Mesothelial cell of epicardium (in vitro differentiated cells): ENCODE measurements at places on chromosomes 5 and 9. TPM values are rescaled to one million over a fixed set of nuclear protein-coding genes. Genes with fewer than 3 reads are reported as not detected.

The GPR151 gene
- not detected in 3 replicates for total RNA-seq

The SPATA31E1 gene
- total RNA-seq: 0.09 TPM in 1 of 3 replicates, not detected in the others

The PGM5 gene
- total RNA-seq: 8.5 to 9.8 TPM (median 8.5 TPM) in 3 replicates

The GPR150 gene
- not detected in 3 replicates for total RNA-seq

The EIF4E1B gene
- not detected in 3 replicates for total RNA-seq

The SLCO6A1 gene
- 5.7 to 6.2 TPM (median 5.9 TPM) in 3 replicates for total RNA-seq

The CYLC2 gene
- total RNA-seq: not detected in 3 replicates

The TLE4 gene
- total RNA-seq: 55.8 to 63.6 TPM (median 56.6 TPM) in 3 replicates

DNA sequence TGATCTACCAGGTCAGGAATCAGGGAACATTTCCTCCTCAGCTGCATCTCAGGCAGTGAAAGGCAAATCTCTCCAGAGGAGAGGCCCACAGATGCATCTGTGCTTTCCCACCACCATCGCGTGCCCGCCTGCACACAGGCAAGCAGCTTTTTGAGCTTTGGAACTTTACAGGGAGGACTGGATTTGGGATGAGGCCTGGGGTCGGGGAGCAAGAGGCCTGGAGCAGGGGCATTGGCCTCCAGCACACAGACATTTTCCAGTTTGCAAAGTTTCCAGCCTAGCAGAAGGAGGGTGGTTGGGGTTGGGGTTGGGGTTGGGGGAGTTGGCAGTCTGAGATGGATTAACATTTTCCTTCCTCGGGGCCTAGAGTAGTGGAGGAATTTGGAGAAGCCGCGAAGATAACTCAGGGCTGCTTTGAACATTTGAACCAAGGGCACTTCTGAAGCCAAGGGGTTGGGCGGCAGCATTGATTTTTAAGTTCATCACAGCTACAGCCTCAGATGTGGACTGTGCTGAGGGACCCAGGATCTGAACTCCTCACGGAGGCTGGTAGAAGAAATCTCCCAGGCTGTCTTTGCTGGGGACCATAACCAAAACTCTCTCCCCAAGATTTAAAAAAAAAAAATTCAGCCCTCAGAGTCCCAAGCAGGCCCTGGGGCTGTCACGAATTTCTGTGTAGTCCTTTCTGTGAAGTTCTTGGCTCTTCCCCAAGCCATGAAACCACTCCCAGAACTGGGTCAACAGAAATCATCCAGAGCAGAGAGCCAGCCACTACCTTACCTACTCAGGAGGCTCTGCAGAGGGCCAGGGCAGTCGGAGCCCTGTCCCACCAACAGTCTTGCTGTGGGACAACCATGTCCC, 25.6 kb downstream of the C5orf15 start:
- H3K4me3 ChIP-seq: no peak overlapping the region
- H3K4me1 ChIP-seq: peaks cover 36% of the 10 kb centered on the region
- peak overlapping the region; percentile 83 for H3K27ac ChIP-seq
- H3K36me3 ChIP-seq: no peaks in the 10 kb centered on the region

GRCh38 chr9:37034305-37034937, 353 bp upstream of the PAX5 start:
- H3K36me3 ChIP-seq: no peaks in the 10 kb centered on the region
- no peak overlapping the region for H3K4me3 ChIP-seq
- peaks cover 100% of the 10 kb centered on the region for H3K27me3 ChIP-seq
- H3K27ac ChIP-seq: no peak overlapping the region

DNA sequence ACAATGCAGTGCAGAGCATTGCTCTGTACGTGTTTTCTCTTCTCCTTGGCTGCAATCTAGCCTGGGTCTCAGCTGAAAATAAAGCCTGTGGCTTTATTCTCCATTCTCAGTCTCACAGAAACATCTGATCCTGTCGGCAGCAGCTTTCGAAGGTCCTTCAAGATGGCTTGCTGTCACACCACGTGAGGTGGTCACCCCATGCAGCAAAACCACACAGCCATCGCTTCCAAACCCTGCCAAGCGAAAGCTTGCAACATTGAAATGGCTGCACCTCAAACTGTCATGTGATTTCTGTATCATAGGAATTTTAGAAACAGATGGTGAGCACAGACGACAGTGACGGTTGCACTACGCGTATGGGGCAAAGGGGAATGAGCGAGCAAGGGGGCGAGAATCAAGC, 98.5 kb upstream of the SMARCA2 start:
- no peak for DNase-seq
- H3K4me1 ChIP-seq: peaks cover 29% of the 10 kb centered on the region
- H3K27ac ChIP-seq: peak overlapping the region; percentile 1
- H3K36me3 ChIP-seq: no peaks in the 10 kb centered on the region
- no peaks in the 10 kb centered on the region for H3K27me3 ChIP-seq
- peak overlapping the region; percentile 49 for H3K4me3 ChIP-seq

DNA sequence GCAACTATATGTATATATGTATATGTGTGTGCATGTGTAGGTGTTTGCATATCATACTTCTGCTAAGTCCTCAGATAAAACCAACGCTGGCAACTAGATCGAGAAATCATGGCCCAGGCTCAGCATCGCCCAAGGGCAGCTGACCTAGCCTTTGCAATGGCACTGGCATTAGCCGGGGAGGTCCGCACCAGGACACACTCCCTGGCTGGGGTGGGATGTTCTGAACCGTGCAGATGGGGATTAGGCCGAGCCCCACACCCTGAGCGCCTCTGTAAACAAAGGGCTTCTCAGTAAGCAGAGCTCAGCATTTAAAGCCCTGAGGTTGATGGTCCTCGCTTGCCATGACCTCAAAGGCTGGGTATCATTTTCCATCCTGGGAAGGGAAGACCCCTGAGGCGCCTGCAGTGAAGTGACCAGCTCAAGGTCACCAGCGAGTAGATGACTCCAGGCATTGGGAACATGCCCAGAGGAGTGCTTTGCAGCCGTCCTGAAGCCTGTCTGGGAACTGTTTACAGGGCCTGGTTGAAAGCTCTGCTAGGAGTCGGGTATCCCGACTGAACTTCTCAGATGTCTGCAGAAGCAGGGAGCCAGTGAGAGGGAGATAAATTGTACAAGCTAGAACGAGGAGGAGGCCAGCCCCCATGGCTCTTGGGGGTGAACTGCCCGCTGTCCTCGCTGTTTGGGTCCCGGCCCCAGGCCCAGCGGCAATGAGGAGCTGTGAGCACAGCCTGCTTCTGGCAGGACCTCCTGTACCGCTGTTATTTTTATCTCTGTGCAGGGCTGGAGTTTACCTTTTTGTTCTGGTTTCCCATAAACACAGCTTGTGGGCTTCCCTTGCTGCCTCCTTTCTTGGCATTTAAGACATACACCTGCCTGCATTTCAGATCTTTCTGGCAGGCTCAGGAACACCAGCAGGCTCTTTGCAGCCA, 18.4 kb downstream of the GADD45G start:
- peaks cover 6% of the 10 kb centered on the region for H3K4me1 ChIP-seq
- no peaks in the 10 kb centered on the region for H3K36me3 ChIP-seq
- no peak overlapping the region for H3K27ac ChIP-seq
- H3K4me3 ChIP-seq: no peak overlapping the region

DNA sequence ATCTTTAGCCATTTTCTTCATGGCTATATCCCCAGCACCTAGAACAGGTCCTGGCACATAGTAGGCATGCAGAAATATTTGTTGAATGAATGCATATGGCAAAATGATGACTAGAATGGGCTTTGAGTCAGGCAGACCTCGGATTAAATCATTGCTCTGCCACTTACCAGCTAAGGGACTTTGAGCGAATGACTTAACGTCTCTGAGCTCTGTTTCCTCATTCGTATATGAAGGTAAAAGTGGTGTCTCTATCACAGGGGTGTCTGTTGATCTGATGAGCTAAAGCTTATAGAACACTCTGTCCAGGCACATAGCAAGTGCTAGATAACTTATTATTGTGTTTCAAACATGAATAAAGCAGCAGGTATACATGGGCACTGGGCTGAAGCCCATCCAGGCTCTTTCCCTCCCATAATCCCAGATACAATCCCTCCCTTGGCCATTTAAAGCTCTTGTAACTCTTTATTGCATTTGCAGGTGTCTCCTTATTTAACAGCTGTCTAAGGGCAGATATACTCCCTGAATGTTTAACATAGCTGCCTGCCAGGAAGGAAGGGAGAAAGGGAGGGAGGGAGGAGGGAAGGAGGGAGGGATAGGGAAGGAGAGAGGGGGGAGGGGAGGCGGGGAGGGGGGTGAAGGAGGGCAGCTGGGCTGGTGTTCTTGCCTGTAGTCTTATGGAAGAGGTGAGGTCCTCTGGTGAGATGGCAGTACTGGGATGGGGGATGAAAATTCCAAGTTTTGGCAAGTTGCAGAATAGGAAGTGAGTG, 23.2 kb upstream of the STXBP1 start:
- no peak overlapping the region for H3K27ac ChIP-seq
- H3K36me3 ChIP-seq: no peaks in the 10 kb centered on the region
- H3K4me3 ChIP-seq: no peak overlapping the region
- DNase-seq: no peak

DNA sequence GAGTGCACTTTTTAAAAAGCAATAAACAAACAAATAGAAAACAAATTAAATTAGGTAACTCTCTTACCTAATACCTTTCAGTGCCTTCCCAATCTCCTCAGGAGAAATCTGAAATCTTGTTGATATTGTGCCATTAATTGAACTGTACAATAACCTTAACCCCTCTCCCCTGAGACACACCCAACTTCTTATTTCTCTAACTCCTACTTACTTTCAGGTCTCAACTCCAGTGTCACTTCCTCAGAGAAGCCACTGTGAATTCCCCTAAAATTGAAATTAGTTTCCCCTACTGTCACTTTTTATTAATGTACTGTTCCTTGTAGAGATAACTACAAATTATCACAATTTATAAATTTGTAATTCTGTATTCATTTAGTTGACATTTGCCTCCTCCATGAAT, 295.3 kb upstream of the TNC start:
- no peak for DNase-seq
- no peak overlapping the region for H3K27ac ChIP-seq
- no peaks in the 10 kb centered on the region for H3K36me3 ChIP-seq
- H3K4me3 ChIP-seq: no peak overlapping the region

GRCh38 chr5:161230221-161230620, 316.3 kb downstream of the GABRB2 start:
- no peaks in the 10 kb centered on the region for H3K27me3 ChIP-seq
- no peaks in the 10 kb centered on the region for H3K36me3 ChIP-seq
- peaks cover 8% of the 10 kb centered on the region for H3K4me1 ChIP-seq
- H3K4me3 ChIP-seq: no peak overlapping the region
- H3K27ac ChIP-seq: no peak overlapping the region

DNA sequence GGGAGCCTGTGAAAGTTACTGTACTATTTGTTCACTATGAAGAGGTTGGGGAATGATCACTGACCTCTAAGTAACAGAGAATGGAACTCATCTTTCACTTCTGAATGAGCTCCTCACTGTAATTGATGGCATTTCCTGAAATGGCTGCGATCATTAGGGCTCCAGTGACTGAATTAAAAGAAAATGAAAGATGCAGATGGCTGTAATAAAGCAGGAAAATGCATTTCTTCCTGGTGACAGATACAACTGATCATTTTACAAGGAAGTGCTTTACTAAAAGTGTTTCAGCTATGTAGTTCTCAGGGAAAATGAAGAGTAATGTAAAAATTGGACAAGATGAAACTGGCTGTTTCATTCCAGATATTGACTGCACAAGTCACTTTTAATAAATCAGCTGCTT, 1200.6 kb upstream of the NUDT12 start:
- H3K27me3 ChIP-seq: no peaks in the 10 kb centered on the region
- peaks cover 2% of the 10 kb centered on the region for H3K36me3 ChIP-seq

- H3K4me3 ChIP-seq: no peak overlapping the region
- H3K27ac ChIP-seq: no peak overlapping the region
- H3K27me3 ChIP-seq: no peaks in the 10 kb centered on the region
- no peak for DNase-seq
- no peaks in the 10 kb centered on the region for H3K36me3 ChIP-seq
Observed at GRCh38 chr9:109861499-109861898, 81.5 kb downstream of the PALM2AKAP2 start.

- no peak for DNase-seq
- H3K4me1 ChIP-seq: peaks cover 2% of the 10 kb centered on the region
- H3K27me3 ChIP-seq: peaks cover 5% of the 10 kb centered on the region
- H3K4me3 ChIP-seq: no peak overlapping the region
- no peak overlapping the region for H3K27ac ChIP-seq
Observed at GRCh38 chr9:121974421-121974820, 118.7 kb downstream of the TTLL11 start.

- H3K36me3 ChIP-seq: peaks cover 2% of the 10 kb centered on the region
- DNase-seq: no peak
- H3K27ac ChIP-seq: no peak overlapping the region
Observed at GRCh38 chr5:142427529-142427928, 102.7 kb upstream of the SPRY4 start.

DNA sequence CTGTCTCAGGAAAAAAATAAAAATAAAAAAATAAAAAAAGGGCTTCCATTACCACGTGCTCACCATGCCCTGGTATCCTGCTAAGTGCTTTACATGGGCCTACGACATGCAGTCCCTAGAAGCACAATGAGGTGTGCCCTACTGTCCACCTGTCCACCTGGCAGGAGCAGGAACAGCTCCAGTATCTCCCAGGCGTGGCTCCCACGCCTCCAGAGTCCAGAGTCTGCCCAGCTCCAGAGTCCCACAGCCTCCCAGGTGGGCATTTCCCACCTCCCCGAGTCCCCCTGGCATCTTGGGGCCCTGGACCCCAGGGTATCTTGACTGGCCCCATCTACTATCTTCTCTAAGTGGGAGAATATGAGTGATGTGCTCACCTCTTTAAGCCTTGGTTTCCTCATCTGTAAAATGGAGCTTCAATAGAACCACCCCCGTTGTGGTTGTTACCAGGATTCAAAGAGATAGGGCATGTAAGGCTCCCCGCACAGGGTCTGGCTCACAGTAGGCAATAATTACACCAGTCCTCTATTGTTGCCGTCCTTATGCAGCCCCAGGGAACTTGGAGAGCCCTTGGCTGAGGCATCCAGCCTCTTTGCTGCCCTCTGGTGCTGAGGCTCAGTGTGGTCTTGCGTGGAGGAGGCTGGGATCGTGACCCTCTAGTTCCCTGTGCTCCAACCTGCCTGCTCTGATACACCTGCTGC, 8.9 kb downstream of the CXCL14 start:
- no peak overlapping the region for H3K4me3 ChIP-seq
- no peak for DNase-seq
- H3K4me1 ChIP-seq: peaks cover 33% of the 10 kb centered on the region
- H3K36me3 ChIP-seq: peaks cover 5% of the 10 kb centered on the region
- H3K27ac ChIP-seq: no peak overlapping the region

- H3K27me3 ChIP-seq: no peaks in the 10 kb centered on the region
- H3K4me1 ChIP-seq: peaks cover 55% of the 10 kb centered on the region
- H3K4me3 ChIP-seq: no peak overlapping the region
- no peaks in the 10 kb centered on the region for H3K36me3 ChIP-seq
Observed at GRCh38 chr5:57777174-57777581, 294.6 kb upstream of the ACTBL2 start.

GRCh38 chr5:146066968-146067367, 38.4 kb downstream of the PLAC8L1 start:
- H3K4me1 ChIP-seq: no peaks in the 10 kb centered on the region
- H3K27ac ChIP-seq: no peak overlapping the region
- H3K27me3 ChIP-seq: peaks cover 12% of the 10 kb centered on the region
- H3K36me3 ChIP-seq: no peaks in the 10 kb centered on the region

DNA sequence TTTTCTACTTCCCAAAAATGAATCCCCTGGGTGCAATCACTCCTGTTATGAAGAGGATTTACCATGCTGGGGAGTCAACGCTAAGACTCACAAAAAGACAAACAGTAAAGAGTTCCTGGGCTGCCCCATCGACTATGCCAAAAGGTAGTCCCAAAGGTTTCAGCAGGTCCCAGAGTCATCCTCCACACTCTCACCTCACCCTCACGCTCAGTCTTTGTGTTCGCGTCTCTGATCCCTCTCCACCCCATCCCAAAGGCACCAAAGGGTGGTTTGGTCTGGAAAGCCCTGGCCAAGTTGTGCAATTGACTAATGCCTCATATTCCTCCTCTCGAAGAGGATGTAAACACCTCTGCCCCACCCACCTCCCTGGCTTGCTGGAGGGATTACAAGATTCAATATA, 240.2 kb upstream of the NFIL3 start:
- DNase-seq: no peak

GRCh38 chr5:84870369-84870768, 485.7 kb upstream of the EDIL3 start:
- H3K27ac ChIP-seq: no peak overlapping the region
- DNase-seq: no peak
- peaks cover 27% of the 10 kb centered on the region for H3K4me1 ChIP-seq
